Caco-2 (cell line): ENCODE measurements at places on chromosomes 13 and 19. TPM values are rescaled to one million over a fixed set of nuclear protein-coding genes. Genes with fewer than 3 reads are reported as not detected.

The CYP2A7 gene
- not detected in 2 replicates for total RNA-seq

DNA sequence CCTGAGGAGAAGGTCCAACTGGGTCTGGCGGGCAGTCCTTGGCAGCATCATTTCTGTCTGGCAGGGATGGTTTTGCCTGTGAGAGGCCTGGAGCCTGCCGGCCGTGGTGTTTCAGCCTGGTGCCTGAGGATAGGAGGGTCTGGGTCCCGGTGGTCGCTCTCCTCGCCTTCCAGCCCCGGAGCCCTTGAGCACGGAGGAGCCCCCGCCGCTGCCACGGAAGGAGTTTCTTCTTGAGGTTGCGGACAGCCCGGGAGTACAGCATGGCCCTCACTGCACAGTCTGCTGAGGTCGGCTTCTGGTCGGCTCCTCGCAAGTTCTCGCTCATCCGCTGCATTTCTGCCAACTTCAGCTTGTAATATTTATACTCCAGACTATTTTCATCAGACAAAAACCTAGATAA is 23.4 kb downstream of the SUGP2 start:
- H3K27ac ChIP-seq: no peak overlapping the region
- no peak for DNase-seq
- H3K36me3 ChIP-seq: peaks cover 3% of the 10 kb centered on the region; the same call in 1 of the 2 replicates
- H3K27me3 ChIP-seq: no peaks in the 10 kb centered on the region

- no peak for DNase-seq
- H3K4me1 ChIP-seq: no peaks in the 10 kb centered on the region
- H3K27ac ChIP-seq: no peak overlapping the region
- H3K4me3 ChIP-seq: no peak overlapping the region
- H3K36me3 ChIP-seq: no peaks in the 10 kb centered on the region
- no peaks in the 10 kb centered on the region for H3K27me3 ChIP-seq
Measured at GRCh38 chr13:89897681-89898080, 1449.8 kb upstream of the MIR17HG start.

The ZIC5 gene
- total RNA-seq: 0.49 and 0.66 TPM in 2 replicates

GRCh38 chr19:56372281-56372680 is 21.1 kb downstream of the ZNF582 start:
- no peak overlapping the region for H3K27ac ChIP-seq
- no peaks in the 10 kb centered on the region for H3K27me3 ChIP-seq
- H3K4me3 ChIP-seq: no peak overlapping the region
- H3K4me1 ChIP-seq: no peaks in the 10 kb centered on the region
- no peaks in the 10 kb centered on the region for H3K36me3 ChIP-seq
- no peak for DNase-seq

- no peak for DNase-seq
- no peak overlapping the region for H3K4me3 ChIP-seq
- peaks cover 31% of the 10 kb centered on the region for H3K4me1 ChIP-seq
- H3K27me3 ChIP-seq: no peaks in the 10 kb centered on the region
Measured at GRCh38 chr13:49302817-49303216, 55.1 kb downstream of the CDADC1 start.

- H3K36me3 ChIP-seq: no peaks in the 10 kb centered on the region
- H3K4me3 ChIP-seq: no peak overlapping the region
- no peaks in the 10 kb centered on the region for H3K27me3 ChIP-seq
- no peaks in the 10 kb centered on the region for H3K4me1 ChIP-seq
- no peak overlapping the region for H3K27ac ChIP-seq
- DNase-seq: no peak
Measured at GRCh38 chr13:34583181-34583580, 358.9 kb upstream of the NBEA start.

The FGF21 gene
- 1.9 and 3.0 TPM in 2 replicates for total RNA-seq

The MYCBP2 gene
- 40.4 and 41.3 TPM in 2 replicates for total RNA-seq

The PLK5 gene
- total RNA-seq: 0.19 TPM in 1 of 2 replicates, not detected in the other

DNA sequence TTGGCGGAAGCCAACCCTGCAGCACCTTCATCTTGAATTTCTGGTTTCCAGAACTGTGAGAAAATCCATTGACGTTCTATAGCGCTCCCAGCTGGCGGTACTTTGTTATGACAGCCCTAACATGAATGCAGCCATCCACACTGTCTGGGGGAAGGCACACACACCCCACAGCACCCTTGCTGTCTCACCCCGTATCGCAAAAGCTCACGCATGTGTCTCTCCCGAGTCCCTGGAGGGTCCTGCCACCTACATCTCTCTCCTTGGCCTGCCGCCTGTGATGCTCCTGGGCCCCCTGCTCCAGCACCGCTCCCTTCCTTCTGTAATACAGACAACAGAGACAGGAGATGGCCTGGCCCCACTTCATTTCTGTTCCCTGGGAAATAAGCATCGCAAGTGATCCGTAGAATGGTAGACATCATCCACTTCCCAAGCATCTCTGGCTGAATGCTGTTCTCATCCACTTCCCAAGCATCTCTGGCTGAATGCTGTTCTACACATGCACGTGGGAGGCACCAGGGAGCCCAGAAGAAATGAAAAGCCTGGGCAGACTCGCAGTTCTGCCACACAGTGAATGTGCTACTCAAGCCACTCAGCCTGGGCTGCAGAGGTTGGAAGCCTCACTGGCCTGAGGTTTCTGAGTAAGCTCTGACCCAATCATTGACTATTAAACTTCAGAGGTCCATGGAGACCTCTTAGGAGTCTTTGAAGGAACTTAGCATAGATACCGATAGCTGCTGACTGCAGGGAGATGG is 29.6 kb downstream of the EPN1 start:
- H3K36me3 ChIP-seq: peaks cover 9% of the 10 kb centered on the region
- no peak overlapping the region for H3K4me3 ChIP-seq
- peaks cover 27% of the 10 kb centered on the region for H3K4me1 ChIP-seq
- DNase-seq: no peak
- no peak overlapping the region for H3K27ac ChIP-seq
- no peaks in the 10 kb centered on the region for H3K27me3 ChIP-seq

DNA sequence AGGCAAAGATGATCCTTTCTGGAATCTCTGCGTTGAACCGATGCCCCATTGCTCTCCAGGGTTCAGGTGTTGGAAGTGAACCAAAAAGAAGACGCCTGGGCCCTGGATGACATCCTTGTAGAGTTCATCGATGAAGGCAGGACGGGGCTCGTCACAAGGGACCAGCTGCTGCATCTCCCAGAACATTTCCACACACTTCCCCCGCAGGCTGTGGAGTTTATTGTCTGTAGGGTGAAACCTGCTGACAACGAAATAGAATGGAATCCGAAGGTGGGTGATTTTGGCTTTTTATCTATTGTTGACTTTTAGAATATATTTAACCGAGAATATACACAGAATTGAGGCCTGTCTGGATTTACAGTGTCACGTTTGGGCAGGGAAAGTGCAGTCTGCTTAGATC is 58.4 kb downstream of the SLC7A9 start:
- H3K4me3 ChIP-seq: no peak overlapping the region
- no peaks in the 10 kb centered on the region for H3K27me3 ChIP-seq
- H3K36me3 ChIP-seq: no peaks in the 10 kb centered on the region
- peak overlapping the region; percentile 20 for H3K27ac ChIP-seq

DNA sequence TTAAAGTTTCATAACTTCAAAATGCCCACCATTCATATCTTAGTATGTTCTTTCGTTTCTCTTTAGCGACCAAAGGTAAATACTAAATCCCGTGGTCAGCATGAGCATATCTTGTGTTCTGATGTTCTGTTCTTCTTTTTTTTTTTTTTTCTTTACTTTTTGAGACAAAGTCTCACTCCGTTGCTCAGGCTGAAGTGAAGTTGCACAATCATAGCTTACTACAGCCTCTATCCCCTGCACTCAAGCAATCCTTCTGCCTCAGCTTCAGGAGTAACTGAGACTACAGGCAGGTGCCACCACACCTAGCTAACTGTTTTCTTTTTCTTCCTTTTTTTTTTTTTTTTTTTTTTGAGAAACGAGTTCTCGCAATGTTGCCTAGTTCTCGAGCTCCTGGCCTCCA is 60.9 kb upstream of the ATP12A start:
- peaks cover 9% of the 10 kb centered on the region for H3K4me1 ChIP-seq
- no peaks in the 10 kb centered on the region for H3K36me3 ChIP-seq
- H3K4me3 ChIP-seq: no peak overlapping the region
- DNase-seq: no peak

The FUT1 gene
- 26.1 and 30.5 TPM in 2 replicates for total RNA-seq

The KIR3DL1 gene
- not detected in 2 replicates for total RNA-seq
